ENCODE measurements at places on chromosomes 6 and 20.
A peak's percentile ranks its signal among the peaks of the same experiment; 100 is the strongest.

DNA sequence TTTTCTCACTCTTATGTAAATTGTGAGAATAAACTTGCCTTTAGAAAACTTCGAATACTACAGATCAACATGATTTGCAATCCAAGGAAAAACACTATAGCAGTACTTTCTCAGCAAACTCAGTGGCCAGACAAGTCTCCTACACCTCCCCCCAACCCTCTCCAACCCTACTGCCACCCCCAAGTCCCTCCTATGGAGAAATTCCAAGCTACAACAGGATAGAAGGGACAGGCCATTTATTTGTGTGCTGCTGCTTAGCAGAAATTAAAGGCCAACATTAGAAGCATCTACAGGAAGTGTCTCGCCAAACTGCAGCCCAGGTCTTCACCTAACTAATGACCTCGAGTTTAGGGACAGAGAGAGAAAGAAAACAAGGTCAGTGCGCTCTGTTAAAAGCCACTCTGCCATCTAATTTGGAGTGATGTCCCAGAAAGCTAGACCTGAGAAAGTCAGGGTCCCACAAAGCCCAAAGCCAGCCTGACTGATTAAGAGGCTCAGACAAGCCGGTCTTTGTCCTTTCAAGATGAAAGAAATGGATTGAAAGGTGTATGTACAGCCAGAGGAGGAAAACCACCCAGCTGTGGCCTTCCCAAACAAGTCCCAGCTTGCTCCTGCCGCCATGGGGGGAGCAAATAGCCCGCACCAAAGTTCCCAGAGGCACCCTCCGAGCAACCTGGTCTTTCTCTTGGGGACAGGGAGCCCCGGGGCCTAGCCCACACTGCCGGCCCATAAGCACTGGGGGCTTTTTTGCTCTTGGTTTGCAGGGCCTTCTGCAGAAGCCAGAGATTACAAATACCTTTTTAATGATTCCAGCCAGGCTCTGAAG lies 3.4 kb downstream of the BMP7 start:
- DNase-seq, result no peak

DNA sequence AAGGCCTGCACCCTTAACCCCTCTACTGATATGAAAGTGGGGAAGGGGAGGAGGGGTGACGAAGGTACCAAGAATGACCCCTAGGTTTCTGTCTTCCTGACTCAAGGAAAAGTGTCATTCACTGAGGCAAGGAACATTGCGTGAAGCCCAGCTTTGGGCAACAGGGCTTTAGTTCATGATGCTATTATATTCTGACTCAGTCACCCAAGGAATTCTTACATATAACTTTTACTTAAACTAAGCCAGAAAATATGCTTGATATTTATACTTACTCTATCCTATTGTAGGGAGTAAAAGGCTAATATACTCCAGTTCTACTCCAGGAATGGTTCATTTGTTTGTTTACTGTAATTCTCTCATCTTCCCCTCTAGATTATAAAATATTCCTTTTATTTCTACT lies 60.5 kb downstream of the DOP1A start:
- DNase-seq, result no peak

- DNase-seq, result no peak
Measured at GRCh38 chr20:38426006-38426897, 8.9 kb downstream of the SNHG17 start.

- DNase-seq, result no peak
Measured at GRCh38 chr20:35363190-35363589, 48.6 kb downstream of the UQCC1 start.

DNA sequence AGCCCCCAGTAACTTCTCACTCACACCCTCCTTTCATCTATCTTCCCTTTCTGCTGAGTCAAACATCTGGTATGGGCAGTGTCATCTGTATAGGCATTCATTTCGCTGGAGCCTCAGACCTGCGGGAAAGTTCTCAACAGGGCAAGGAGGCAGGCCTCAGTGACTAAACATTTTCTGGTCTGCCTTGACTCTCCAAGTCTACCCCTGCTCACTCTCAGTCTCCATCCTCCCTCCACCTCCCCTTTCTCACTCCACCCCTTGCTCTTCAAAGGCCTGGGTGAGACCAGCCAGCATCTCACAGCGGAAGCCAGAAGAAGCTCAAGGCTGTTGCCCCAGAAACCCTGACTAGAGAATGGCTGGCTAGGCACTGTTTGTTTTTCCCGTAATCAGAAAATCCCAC lies 105.0 kb upstream of the BEND6 start:
- no peak for DNase-seq

DNA sequence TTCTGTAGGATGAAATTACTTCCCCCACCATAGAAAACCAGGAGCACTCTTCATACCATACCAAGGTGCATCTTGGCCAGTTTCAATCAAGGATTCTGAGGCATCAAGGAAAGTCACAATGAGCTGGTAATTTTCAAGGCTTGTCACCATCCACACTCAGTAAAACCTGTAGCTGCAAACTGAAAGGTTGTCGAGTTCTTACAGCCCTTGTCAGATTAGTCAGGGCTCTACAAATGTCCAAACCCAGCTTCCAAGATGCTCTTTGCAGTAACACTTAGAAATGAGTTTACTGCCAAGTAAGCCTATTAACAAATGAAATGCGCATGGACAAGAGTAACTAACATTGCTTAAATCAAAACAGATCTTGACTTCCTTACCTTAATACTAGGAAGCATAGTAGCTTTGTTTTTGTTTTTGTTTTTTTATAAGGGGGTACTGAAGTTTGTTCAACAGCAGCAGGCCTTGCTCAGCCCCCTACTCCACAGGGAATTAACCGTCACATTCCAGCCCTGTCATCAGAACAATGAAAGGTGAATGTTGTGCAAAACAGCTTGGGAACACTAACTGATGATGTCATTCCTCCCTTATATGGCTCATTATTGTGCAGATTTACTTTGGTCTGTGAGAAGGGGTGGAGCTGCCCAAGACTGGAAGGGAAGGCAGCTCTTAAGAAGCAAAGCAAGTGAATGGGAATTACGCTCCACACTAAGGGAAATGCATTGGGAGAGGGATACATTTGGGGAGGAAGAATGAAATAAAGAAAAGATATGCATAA lies 49.9 kb upstream of the TMEM30A start:
- DNase-seq, result no peak

GRCh38 chr6:133957780-133958242 lies 4.8 kb downstream of the TBPL1 start:
- DNase-seq, result no peak

GRCh38 chr6:3286641-3287171 lies 28.0 kb downstream of the PSMG4 start:
- DNase-seq, result no peak

DNA sequence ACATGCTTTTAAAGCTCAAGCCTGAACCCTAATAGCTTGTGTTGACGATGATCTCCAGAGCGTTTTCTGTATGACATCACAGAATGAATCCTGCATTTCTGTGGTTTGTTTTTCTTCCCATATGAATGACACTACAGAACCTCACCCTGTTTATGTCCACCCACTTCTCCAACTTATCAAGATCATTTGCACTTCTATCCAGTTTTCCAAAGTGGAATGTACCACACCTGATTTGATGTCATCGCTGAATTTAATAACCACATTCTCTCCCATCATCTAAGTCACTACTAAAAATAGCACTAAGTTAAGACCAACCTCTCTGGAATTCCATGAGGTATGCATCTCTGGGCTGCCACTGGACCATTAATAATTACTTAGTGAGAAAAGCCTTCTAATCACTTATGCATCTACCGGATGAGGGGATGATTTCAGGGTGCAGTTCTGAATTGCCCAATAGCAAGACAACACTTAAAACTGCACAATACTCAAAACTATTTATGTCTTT lies 33.3 kb upstream of the CITED2 start:
- no peak for DNase-seq

DNA sequence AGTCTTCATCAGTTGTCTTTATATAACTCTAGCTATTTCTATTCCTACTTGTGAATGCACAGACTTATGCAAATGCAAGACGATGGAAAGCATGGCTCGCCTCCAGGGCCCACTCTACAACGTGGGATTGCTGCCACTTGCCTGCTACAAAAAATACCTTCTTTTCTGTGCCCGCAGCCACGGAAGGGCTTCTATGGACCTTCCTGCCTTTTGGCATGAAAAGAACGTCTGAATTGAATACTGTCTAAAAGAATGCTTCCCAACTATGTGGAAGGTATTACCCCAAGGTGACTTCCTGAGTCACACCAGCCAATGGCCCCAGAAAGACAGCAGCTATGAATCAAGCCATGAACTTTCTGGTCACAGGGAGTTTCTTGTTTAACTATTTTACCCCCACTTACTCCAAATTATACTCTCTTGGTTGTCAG lies 261.2 kb downstream of the HIVEP2 start:
- no peak for DNase-seq

GRCh38 chr6:118122801-118123200 lies 215.7 kb downstream of the SLC35F1 start:
- no peak for DNase-seq

DNA sequence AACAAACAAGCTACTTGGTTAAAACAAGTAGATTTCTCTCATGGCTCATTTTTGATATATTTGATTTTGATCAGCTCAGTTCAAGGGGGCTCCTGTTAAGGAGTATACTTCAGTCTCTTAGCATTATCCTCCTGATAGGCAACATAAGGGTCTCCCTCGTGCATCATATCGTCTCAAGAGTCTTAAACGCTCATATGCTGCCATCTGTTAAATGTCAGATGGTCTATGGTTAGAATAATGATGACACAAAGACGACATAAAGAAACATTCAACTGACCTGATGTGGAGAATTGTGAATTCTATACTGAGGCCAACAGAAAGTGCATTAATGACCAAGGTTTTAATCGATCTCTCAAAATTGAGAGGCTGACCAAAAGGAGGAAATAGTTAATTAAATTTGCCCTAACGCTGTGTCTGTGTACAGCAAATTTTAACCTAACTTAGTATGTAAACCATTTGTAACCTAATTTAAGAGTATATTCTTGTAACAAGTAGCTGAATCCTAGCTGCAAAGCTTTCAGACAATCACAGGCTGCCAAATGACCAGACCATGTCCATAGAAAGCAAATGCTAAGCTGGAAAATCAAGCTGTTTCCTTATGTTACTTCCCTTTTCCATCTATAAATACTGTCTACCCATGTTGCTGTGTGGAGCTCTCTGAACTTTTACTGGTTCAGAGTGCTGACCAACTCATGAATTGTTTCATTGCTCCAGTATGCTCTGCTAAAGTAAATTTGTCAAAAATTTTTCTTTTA lies 1688.5 kb downstream of the GRIK2 start:
- DNase-seq, result no peak

GRCh38 chr6:168137024-168137423 lies 58.0 kb upstream of the FRMD1 start:
- peak; percentile 4 for DNase-seq

- DNase-seq, result no peak
Measured at GRCh38 chr20:19274412-19275015, 62.1 kb downstream of the SLC24A3 start.

GRCh38 chr6:75301537-75301936 lies 16.9 kb upstream of the TMEM30A start:
- DNase-seq, result no peak

GRCh38 chr20:59744756-59745155 lies 140.4 kb downstream of the PHACTR3 start:
- DNase-seq, result no peak

DNA sequence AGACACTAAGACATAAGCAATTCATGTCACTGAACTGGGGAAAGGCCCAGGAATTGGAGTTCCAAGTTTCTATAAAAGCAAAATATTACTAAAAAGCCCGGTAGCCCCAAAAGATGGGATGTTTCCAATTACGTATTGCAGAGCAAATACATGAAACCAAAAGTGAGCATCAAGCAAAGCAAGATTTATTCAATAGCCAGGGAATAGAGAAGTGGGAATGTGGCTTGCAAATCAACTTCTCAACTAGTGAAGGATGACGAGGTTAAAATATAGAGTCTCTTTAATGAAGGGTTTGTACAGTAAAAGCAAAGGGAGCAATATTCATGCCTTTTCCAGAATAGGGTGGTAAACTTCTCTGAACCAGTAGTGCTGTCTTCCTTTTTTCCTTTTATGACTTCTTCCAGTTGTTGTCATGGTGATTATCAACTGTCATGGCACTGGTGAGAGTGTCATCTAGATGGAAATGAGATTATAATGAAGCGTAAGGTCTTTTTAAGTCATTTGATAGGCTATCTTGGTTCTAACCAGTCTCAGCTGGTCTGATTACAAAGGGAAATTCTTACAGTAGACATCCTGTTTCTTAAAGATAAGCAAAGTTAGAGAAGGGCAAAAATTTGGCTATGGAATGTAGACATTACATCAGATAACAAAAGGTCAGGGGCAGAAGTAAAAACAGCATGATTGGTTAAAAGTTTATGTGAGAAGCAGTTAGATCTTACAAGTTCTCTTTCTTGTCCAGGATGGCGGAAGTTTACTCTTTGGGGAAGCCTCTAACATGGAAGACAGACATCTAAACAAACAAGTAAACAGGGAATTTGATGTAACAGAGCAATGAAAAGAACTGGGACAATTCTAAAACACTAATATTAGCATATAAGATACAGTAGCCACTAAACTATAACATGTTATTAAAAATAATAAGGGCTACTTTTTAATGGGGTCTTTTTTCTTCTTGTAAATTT lies 96.9 kb downstream of the TBX18 start:
- no peak for DNase-seq

- no peak for DNase-seq
Measured at GRCh38 chr6:54921891-54922290, 75.3 kb downstream of the FAM83B start.

DNA sequence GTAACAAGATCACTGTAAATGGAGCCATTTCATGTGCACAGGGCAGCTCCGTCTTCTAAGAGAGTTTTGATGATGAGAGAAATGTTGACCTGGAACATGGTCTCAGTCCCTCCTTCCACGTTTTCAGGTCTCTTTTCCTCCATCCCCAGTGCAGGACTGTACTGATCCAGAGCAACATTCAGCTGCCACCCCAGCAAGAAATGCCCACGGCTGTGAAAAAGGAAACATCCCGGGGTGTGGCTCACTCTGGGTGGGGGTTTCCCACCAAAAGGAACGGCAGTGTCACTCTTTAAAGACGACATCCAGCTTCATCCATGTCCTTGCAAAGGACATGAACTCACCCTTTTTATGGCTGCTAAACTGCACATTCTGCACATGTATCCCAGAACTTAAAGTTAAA lies 92.6 kb downstream of the ERMARD start:
- peak; percentile 37 for DNase-seq

- DNase-seq, result no peak
Measured at GRCh38 chr20:8213831-8214587, 81.9 kb downstream of the PLCB1 start.

- DNase-seq, result no peak
Measured at GRCh38 chr6:149107520-149107919, 210.0 kb upstream of the TAB2 start.

DNA sequence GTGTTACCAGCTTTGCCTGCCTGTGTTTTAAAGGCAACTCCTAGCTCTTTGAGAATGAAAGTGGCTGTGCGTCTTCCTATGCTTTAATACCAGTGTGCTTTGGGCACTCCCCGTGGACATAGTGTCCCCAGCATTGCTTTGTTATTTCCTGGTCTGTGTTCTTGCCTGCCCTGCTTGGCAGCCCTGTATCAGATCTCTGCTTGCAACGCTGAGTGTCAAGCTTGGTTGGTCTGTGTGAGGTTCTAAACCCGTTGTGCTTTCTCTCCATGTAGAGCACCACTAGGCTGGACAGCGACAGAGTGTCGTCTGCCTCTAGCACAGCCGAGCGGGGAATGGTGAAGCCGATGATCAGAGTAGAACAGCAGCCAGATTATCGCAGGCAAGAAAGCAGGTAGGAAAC lies 80.2 kb downstream of the AFDN start:
- DNase-seq, result no peak

Data from activated CD8-positive, alpha-beta memory T cell treated with anti-CD3 and anti-CD28 coated beads for 24 hours (primary cell).